ENCODE measurements at places on chromosomes 12 and 14.

DNA sequence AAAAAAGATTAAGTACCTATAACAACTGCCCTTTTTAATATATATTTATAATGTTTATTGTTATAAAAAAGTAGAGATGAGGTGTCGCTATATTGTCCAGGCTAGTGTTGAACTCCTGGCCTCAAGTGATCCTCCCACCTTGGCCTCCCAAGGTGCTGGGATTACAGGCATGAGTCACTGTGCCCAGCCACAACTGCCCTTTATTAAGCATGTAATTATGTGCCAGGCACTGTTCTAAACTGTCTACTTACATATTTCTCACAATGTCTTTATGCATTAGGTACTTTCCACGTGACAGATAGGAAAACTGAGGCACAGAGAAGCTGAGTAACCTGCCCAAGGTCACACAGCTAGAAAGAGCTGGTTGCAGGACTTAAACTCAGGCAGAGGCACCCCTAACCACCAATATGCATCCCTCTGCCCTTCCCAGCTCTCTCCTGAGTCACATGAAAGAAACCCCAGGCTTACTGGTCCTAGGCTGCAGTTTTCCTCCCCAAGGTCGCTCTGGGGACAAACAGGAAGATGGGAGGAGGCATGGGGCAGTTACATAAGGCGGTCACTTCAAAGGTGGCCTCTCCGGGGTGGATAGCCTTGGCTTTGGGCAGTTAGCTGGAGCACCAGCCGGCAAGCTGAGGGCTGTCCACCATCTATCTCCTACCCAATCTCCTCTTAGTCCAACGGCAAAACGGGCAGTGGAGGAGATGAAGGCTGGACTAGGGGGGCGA, 54.6 kb upstream of the TBX3 start:
- DNase-seq = no peak

DNA sequence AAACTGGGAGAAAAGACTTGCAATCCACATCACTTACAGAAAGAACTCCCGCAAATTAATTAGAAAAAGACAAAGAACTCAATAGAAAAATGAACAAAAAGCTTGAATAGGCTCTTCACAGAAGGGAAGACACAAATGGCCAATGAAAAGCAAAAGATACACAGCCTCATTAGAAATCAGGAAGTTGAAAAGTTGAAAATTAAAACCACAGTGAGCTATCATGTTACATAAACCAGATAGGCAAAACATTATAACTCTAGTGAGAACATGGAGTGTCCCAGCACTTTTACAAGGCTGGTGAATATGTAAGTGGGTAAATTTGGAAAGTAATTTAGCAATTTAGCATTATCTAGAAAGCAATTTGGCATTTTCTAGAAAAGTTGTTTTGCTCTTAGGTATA, 158.4 kb upstream of the RASSF8 start:
- DNase-seq = no peak

GRCh38 chr12:12180575-12180974, 86.3 kb downstream of the LRP6 start:
- DNase-seq = no peak

DNA sequence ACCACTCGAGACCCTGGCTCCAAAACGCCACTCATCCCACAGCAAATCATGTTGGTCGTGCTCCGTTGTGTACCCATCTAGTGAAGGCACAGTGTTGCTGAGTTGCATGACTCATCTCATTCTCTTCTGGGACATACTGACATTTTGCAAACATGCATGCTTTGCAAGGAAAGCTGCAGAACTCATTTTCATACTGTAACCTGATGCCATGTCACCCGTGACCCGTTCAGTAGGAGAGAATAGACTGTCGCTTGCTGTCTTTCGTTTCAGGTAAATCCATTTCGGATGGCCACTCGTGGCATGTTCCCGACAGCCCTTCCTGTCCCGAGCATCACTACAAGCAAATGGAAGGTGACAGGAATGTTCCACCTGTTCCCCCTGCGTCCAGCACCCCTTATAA, 78.2 kb downstream of the ESR2 start:
- no peak for DNase-seq

- no peak for DNase-seq
Observed at GRCh38 chr12:104651811-104652210, 195.1 kb downstream of the CHST11 start.

GRCh38 chr12:89344043-89344861, 8.0 kb downstream of the DUSP6 start:
- no peak for DNase-seq

DNA sequence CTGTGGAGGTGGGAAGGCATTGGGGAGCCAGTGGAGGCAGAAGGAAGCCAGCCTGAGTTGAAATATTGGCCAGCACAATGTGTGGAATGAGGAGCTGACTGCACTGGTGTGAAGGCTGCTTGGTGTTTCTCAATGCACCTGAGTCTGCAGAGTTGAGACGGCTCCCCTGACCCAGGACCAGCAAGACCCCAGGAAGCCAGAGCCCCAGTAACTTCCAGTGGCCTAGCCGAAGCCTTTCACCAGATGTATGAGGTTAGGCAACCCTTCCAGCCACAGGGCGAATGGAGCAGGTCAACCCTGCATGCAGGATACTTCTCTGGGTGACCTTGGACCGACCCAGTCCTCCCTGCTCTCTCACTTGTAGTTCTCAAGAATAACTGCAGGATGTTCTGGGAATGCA, 12.9 kb upstream of the KRT73 start:
- DNase-seq = no peak

DNA sequence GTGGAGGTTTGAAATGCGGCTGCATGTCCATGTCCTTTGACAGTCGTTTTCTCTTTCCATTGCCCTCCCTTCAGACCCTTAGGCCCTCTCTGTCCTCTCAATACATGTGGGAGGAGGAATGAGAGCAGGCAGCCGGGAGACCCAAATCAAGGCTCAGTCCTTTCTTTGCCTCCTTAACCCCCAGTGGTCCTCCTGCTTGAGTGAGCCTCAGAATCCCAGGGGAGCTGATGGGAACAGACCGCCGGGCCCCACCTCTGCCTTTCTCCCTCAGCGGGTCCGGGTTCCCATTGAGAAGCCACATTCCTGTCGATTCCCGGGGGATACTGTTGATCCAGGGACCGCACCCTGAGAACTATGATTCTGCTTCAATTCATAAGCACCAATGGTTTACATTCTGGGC, 77.9 kb upstream of the RFLNA start:
- DNase-seq = no peak

GRCh38 chr12:14696265-14696741, at the start of gene GUCY2C:
Gene GUCY2C, minus strand, starts transcription at chr12:14696599. Its CDS starts 151 bp downstream, at chr12:14696448.
- no peak for DNase-seq

DNA sequence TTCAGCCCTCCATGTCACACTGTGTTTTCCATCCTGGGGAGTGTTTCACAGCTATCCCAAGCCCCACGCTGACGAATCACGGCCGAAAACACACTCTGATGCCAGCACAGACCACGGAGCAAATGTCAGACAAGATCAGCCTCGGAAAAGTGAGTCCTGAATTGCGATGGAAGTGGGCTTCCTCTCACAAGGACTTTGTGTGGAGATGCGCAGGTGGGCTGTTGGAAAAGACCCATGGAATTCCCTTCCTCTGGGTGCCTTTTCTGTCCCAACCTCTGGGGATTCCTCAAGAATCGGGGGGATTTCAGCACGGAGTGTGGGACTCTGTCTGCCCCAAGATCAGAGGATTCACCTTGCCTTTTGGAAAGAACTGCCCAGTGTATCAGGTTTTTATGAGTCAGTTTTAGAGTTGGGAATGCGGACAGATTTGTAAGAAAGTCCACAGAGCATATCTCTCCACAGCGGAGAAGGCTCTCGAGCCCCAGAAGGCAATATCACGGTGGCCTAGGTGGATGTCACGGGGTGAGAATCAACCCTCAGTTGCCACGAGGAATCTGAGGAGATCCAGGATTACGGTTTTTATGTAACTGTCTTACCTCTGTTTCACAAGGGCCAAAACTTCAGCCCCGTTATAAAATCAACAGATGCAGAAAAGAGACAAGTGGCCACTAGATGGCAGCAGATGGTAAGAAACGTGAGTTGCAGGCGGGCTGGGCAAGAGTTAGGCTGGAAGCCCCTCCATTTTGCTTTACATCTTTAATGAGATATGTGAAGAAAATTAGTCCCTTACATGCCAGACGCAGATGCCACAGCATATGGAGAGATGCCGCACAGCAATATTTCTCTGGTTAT, 201.9 kb downstream of the DAD1 start:
- peak; percentile 72 for DNase-seq

GRCh38 chr14:106134886-106135285, 608.5 kb downstream of the TMEM121 start:
- DNase-seq = no peak

- DNase-seq = no peak
Observed at GRCh38 chr14:31265701-31266398, 58.3 kb upstream of the HECTD1 start.

DNA sequence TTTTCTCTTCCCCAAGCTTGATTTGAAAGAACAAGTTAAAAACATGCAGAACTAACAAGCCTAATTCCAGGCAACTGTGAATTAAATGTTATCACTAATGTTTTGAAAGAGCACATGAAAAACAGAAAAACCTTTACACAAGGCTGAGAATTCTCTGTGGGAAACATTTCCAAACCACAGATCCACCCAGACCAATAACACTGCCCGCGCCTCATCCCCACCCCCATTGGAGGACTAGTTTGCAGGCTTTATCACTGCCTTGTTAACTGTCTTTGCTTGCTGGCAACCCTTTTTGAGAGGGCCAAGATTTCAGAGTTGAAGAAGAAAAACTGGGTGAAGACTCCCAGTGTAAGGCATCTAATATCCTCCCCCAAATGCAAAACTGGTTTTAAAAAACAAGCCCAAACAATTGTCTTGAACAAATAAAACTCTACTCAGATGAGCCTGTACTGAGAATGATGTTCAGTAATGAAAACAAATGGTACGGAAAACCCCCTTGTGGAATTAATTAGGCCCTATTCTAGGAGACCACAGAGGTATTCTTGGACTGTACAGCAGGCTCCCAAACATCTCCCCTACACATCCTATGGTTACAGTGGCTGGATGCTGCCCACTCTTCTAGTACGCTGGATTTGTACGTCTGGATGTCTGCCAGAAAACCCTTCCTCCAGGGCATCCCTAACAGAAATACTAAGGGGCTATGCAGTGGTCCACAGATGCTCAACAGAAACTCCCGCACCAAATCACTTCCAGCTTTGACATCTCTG, 5.8 kb downstream of the MAX start:
- no peak for DNase-seq

DNA sequence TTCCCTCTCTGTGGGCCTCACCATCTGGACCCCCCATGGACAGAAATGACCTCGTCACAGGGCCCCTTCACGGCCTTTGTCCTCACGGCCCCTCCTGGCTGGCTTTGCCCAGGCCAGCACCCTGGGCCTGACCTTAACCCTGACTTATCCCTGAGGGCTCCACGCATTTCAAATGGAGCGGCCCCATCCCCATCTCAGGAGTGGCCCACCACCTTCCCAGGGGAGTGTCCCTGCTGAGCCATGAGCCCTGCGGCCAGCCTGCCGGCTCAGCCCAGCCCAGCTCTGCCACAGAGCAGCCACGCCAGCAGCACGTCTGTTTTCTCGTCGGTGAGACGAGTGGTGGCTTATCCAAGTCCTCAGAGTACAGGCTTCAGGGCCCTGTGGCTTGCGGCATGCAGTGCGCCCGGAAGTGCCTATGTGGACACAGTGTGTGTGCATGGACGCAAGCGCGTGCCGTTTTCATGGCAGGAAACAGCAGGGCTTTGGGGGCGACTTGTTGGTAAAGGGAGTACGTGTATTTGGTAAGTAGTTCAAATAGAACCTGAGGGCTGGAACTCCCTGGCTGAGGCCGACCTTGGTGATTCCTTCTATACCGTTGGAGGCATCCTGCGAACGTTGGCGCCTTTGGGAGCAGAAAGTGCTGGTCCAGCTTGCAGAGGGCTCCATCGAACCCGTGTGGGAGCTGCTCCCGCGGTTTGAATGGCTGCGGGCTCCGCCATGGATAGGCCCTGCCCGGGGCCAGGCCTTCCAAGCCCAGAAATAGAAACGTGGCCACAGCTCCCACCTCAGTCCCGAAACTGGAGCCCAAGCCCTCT, 52.1 kb downstream of the LRCOL1 start:
- no peak for DNase-seq

- DNase-seq = no peak
Observed at GRCh38 chr14:72779679-72780078, 114.2 kb downstream of the DPF3 start.

DNA sequence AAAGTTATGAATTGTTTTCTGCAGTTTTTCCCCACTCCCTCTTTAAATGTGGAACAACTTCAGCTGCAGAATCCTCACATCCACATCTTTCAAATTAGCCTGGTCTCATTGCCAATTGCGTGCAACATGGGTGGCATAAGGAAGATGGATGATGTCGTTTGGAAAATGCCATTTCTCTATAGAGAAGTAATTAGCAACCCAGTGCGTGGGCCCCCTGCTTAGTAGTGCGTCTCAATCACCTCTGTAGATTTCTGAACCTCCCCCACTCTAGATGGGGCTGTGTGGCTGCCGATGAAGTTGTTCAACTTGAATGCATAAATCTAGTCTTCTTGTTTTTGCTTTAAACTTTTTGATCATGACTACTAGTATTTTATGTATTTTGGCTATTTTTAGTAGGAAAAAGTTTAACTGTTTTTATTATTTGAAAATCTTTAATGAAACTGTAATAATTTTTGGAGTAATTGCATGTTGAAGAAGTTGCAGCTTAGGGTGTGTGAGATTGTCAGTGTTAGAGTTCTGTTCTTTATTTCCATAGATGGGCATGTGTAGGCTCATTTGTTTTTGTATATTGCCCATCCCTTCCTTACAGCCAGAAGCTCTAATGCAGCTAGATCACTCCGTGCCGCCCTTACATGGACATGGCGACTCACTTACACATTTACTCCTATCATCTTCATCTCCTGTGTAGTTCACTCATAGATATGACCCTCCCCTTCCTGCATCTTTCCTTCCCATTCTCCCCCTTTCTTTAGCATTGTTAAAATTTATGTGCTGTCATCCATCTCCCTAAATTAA, 358.2 kb downstream of the DIO2 start:
- DNase-seq = no peak

- DNase-seq = no peak
Observed at GRCh38 chr14:106185837-106186233, 659.5 kb downstream of the TMEM121 start.

DNA sequence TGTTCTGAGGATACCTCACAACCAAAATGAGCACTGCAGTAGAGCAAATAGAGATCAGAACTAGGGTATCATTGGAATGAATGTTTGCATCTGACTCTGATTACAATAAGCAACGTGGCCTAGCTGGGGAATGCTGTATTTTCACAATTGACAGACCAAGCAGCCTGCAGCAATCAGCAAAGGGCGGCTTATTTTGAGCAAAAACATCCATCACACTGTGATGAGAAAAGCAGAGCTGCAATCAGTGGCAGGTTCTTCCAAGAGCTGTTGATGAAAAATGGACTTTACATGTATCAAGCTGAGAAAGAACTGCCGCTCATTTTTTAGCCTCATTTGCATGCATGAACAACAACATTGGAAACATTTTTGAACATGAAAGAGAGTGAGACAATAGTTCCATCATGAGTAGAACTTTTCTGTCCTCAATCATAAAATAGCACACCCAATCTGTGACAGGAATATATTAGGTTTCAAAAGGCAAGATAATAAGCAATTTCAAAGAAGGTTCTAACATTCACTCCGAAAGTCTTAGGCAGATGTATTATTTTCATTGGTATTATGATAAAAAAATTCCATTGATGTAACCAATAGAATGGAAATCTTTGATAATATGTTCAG, 249.7 kb upstream of the FBXO33 start:
- DNase-seq = no peak

Measured in WTC11 (cell line).